ENCODE measurements at places on chromosomes 4 and X. TPM values are rescaled to one million over a fixed set of nuclear protein-coding genes. Genes with fewer than 3 reads are reported as not detected.
A peak's percentile ranks its signal among the peaks of the same experiment; 100 is the strongest.

DNA sequence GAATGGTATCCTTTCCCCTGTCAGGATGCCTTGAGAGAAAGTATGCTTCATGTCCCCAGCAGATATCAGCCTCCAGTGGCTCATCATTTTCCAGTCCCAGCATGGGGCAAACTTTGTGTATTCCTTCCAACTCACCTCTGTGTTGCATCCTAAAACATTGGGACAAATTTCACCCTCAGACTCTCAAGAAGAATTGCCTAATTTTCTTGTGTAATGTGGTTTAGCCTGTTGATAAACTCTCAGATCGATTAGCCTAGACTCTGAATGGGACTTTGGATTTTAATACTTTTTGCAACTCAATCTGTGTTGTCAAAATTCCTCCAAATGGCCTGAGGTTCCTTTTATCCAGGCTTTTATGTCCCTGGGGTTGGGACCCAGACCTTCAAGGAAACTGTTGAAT is 805.3 kb downstream of the C4orf33 start:
- no peak for ATAC-seq

DNA sequence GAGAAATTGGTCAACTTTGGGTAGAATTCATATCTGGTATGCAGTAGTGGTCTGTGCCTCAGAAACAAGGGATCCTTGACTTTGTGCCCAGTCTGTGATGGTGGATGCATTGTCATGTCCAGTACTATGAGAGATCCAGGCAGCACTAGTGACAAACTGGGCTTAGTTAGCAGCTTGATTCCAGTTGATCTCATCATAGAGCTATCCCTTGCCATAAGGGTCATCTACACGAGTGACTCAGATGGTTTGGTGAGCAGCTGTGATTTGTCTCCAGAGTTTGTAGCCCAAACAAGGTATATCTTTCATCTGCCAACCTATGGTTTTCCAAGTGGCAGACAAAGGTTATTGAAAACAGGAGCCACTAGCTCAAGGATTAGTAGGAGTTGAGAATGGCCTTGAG is 298.8 kb downstream of the GBA3 start:
- ATAC-seq, result no peak

- no peak for ATAC-seq
Observed at GRCh38 chr4:146577111-146577510, 55.4 kb upstream of the SLC10A7 start.

DNA sequence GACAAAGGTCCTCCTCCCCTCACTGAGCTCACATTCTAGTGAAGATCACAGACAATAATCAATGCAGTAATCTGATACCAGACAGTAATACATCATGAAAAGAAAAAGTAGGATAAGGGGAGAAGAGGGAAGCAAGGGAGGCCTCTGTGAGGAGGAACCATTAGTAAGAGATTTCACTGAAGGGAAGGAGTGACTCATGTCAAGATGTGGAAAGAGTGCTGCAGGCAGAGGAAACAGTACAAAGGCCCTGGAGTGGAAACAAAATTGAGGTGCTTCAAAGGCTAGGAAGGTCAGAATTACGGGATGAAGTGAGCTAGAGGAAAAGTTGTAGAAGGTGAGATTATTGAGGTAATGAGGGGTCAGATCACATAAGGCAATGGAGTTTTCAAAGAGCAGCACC is 38.1 kb downstream of the LAMTOR3 start:
- peak; percentile 98 for ATAC-seq

- ATAC-seq, result peak; percentile 76
Observed at GRCh38 chr4:150173432-150173861, 95.2 kb downstream of the DCLK2 start.

DNA sequence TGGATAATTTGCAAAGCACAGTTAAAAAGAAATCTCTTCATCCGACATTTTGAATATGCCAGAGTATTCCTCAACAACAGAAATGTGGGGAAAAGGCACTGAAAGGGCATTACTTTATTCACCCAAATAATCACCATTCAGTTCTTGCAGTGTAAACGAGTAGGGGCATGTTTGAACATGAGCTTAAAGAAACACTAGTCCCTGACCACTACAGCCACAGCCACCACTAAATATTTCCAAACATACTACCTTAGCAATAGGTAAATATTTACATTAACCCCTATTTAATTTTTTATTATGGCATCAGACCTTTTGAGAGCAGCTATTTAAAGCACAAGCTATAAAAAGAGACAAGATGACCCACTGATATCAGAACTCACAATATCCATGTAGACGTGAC is 27.6 kb downstream of the MCF2 start:
- ATAC-seq, result no peak

DNA sequence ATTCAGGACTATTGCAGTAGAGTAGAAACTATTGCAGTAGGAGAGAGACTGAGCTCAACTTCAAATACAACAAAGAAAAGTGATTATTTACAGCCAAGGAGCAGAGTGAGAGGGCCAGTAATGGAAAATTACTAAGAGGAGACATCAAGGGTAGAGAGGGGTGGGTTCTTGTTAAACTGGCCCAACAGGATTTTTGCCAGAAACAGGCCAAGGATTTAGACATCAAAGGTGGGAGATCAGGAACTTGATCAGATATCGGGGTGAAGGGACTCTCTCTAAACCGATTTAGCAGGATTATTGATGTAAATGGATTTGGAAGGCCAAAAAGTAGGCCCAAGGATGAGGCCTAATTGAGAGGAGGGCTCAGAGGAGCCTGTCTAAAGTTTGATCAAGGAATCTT is 64.8 kb downstream of the IRS4 start:
- ATAC-seq, result no peak

DNA sequence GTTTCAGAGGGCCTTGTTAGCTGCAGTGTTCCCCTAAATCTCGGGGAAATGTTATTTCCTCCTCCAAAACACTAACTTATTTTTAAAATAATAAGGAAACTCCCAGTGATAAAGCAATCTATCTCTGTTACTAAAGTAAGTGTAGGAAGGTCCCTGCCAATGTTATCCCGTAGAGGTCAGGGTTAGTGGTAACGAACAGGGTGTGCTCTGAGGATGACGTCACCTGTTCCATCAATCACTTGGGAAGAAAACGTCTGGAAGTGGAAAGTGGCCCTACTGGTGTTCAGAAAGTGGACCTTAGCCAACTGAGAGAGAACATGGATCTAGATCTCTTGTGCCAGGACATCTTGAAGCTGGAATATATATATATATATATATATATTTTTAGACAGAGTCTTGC is 249.5 kb downstream of the BCOR start:
- no peak for ATAC-seq

DNA sequence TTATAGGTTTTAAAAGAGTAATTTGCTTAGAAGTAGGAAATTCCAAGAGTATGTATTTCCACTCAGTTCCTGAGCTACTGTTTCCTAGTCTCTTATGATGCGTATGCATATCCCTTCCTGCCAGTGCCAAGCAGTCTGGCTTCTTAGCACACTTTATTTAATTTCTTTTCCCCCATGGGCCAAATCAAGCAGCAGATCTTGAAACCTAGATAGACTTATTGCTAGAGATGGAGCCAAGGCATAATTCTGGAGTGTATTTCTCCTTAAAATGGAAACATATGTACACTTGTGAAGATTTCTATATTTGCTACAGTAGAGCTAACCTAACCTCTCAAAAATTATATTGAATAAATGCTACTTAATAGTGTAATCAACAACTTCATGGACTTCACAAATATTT is 2337.6 kb downstream of the PCDH7 start:
- ATAC-seq, result no peak

DNA sequence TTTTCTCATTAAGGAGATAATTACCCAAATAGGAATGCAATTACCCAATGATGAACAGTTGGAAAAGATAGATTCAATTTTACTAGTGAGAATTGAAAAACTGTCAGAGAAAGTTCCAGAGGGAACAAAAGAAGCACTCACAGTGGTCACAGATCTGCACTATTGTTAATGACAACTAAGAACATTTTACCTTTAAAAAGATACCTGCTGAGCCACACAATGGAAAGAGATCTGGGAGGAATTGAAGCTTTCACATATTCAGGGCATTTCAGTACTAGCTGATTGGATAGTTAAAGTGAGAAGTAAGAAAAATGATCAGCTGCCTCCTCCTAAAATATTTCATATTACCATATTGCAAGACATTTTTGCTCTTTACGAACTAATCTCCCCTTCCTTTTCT is 1822.2 kb downstream of the STIM2 start:
- ATAC-seq, result no peak

DNA sequence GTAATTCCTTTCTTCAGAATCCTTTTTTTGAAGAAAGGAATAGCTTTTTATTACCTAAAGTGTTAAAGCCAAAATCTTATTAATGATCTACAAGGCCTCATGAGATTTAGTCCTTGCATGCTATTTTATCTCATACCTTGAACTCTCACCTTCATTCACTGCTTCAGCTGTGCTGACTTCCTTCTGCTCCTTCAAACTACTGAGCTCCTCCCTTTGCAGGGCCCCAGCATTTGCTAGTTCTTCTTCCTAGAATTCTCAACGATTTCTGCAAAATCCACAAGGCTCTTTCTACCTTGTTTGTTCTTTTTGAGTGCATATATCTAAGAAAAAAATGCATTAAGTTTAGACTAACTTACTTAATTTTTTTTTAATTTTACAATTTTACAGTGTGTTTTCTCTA is 619.5 kb downstream of the EPHA5 start:
- ATAC-seq, result no peak

DNA sequence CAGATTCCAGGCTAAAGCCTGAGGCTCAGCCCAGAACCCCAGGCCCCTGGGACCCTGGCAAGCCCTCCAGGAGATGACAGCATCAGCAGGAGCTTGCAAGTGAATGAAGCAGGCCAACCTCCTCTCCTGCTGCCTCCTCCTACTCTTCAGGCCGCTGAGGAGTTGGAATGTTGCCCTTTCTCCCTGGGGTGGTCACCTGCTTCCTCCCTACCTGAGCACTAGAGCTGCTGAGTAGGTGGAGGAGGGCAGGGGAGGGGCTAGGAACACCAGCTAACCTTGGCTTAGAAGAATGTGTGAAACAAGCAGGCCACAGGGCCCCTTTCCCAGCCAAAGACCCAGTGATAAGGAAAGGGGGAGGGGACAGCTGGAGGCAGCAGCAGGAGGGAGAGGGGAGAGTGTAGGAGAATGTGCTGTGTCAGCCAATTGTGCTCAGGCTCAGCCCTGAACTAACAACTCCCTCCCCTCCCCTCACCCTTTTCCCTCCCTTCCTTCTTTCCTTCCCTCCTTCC is 58.0 kb downstream of the PJA1 start:
- ATAC-seq, result peak; percentile 73

- no peak for ATAC-seq
Observed at GRCh38 chr4:168484626-168485025, 4.3 kb upstream of the DDX60L start.

- no peak for ATAC-seq
Observed at GRCh38 chr4:141462361-141462760, 174.0 kb upstream of the IL15 start.

- ATAC-seq, result no peak
Observed at GRCh38 chr4:123409334-123409733, 12.7 kb downstream of the SPRY1 start.

DNA sequence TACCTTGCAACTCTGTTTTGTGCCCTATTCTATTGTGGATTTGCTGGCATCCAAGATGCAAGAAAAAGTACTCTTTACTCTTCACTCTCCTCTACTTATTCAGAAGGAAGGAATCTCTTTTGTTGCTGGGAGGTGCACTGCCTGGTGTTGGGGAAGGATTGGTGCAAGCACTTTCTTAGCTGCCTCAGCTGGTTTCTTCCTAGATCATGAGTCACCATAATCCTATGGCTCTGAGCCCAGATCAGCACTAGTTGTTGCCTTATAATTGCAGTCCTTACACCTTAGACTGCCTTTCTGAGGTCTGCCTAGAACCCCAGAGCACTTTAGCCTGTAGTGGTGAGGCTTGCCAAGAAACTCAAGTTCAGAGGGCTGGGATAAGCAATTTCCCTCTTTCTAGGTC is 37.0 kb upstream of the CT83 start:
- ATAC-seq, result peak; percentile 82

- ATAC-seq, result no peak
Observed at GRCh38 chr4:140523370-140523856, 555 bp upstream of the ELMOD2 start.

DNA sequence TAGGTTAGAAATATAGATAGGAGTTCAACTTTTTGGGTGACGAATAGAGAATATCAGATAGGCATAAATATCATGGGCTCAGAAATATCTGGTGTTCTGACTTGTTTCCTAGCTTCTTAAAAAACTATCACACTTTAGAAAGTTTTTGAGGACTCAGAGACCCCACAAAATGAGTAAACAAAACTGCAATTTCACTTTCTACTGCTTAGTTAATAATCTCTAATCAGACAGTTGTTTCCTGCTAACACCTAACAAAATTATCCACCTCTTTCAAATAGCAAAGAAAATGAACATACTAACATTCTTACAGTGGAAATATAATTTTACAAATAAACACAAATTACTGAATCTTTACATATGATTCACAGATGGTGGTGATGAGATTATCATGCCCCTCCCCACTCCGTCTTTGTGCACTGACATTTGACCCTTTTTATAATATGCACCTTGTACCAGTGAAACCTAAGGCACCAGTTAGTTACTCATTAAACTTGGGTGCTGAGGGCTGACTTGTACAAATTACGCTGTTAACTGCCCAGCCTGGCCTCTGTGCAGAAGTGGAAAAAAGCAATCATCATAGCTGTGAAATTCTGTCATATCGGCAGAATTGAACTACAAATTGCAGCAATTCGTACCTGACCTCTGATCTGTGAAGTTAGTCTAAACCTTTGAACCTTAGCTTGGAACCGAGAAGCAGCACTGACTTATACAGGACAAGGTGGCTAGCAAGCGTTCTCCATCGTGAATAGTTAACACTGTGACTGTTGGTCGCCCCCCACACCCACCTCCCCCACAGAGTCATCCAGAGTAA is 138.7 kb downstream of the CHRNA9 start:
- no peak for ATAC-seq

GRCh38 chrX:39504850-39505259 is 592.9 kb downstream of the BCOR start:
- peak; percentile 62 for ATAC-seq

GRCh38 chr4:62835631-62836030 is 1573.6 kb downstream of the TECRL start:
- ATAC-seq, result no peak

Gene CENPVL1
- total RNA-seq, result 0.43 TPM

Gene PITX2
- total RNA-seq, result 0.69 TPM

Gene CCDC149
- 11.1 TPM for total RNA-seq

Gene AWAT2
- not detected for total RNA-seq

Gene CNGA2
- total RNA-seq, result 0.11 TPM

Gene EVC2
- total RNA-seq, result 5.1 TPM

Gene WNK3
- 14.8 TPM for total RNA-seq

Measured in motor neuron (in vitro differentiated cells).